Central memory CD8-positive, alpha-beta T cell (primary cell): ENCODE measurements at places on chromosomes 3 and 15.

DNA sequence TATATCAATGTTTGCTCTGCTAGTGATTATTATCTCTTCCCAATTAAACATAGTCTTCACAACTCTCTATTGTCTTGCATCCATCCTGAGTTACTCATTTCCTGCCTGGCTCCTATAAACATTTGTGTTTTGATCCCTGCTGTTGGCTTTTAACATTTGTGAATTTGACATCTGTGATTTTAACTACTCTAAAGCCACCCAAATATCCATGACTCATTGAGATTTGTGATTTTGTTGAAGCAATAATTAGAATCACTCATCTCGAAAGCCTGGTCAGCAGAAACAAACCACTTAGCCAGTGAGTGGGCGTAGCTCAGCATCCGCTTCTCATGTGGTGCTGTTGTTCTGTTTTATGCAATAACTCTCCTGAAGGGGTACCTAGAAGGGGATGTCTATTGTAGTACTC is 174.3 kb upstream of the ZBTB20 start:
- no peaks in the 10 kb centered on the region for H3K4me1 ChIP-seq
- H3K36me3 ChIP-seq: no peaks in the 10 kb centered on the region
- H3K27ac ChIP-seq: no peak overlapping the region
- no peaks in the 10 kb centered on the region for H3K27me3 ChIP-seq
- no peak overlapping the region for H3K4me3 ChIP-seq

DNA sequence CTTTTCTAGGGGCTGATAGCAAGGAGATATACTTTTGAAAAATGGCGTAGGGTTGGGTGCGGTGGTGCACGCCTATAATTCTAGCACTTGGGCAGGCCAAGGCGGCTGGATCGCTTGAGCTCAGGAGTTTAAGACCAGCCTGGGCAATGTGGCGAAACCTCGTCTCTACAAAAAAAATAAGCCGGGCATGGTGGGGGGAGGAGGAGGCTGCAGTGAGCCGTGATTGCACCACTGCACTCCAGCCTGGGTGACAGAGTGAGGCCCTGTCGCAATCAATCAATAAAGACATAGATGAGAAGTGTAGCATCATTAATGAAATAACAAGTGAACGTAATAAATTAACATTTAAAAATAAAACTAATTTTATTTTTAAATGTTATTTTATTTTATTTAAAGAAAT is 134.6 kb downstream of the SLCO3A1 start:
- no peaks in the 10 kb centered on the region for H3K27me3 ChIP-seq
- H3K4me3 ChIP-seq: no peak overlapping the region
- no peak overlapping the region for H3K27ac ChIP-seq

DNA sequence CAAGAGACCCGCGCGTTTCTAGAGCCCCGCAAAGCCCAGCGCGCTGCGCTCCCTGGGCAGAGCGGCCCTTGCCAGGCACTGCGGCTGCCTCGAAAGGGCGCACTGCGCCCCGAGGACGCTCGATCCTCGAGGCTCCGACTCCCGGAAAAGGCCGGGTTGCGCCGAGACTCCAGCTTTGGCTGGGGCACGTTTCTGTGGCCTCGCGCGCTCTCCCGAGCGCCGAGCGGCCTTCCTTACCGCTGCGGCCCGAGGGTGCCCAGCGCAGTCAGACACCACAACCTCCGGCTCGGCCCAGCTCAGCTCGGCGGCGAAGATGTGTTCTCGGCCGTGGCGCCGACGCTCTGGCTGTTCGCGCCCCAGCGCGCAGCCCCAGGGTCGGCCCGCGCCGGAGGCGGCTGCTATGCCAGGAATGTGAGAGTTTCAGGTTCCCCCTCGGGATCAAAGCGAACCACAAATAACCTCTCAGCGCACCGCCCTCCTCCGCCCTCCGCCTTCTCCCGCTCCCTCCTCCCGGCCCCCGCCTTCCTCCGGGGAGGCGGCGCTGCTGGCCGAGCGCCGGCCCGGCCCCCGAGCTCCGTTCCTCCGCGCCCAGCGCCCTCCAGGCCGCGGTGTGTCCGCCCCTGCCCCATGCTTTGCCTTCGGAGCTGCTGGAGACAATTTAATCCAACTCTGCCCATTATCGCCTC is at the start of gene AMOTL2:
Gene AMOTL2, minus strand, starts transcription at position 343 of the 686 bp plus-strand sequence. CDS start 3,014 bp downstream, outside the sequence.
- peak within 1 kb of the TSS; percentile 71 for H3K4me3 ChIP-seq
- no peak for DNase-seq
- H3K36me3 ChIP-seq: no peaks in the 10 kb centered on the region
- peaks cover 15% of the 10 kb centered on the region for H3K4me1 ChIP-seq
- H3K27me3 ChIP-seq: peaks cover 61% of the 10 kb centered on the region
- no peak within 1 kb of the TSS for H3K27ac ChIP-seq

GRCh38 chr15:33701304-33701696 is 267.0 kb upstream of the CHRM5 start:
- no peak overlapping the region for H3K4me3 ChIP-seq
- no peaks in the 10 kb centered on the region for H3K4me1 ChIP-seq

DNA sequence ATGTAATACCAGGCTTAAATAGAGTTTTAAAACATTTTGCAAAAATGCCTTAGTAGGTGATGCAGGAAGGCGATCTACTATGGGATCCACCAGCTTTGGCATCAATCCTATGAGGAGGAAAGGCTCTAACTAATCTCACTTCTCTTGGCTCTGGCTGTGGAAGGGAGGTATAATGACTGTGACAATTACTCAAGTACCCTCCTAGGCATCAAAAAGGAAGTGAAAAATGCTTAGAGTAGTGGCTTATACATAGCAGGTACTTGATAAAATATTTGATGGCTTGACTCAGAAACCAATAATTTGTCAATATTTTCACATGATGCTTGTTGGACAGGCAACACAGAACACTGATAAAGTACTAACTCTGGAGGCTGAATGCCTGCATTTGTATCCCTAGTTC is 34.1 kb upstream of the SERPINI2 start:
- H3K36me3 ChIP-seq: peaks cover 2% of the 10 kb centered on the region
- no peaks in the 10 kb centered on the region for H3K27me3 ChIP-seq
- no peaks in the 10 kb centered on the region for H3K4me1 ChIP-seq
- no peak overlapping the region for H3K4me3 ChIP-seq
- no peak overlapping the region for H3K27ac ChIP-seq

GRCh38 chr3:95097493-95097892 is 1034.6 kb downstream of the NSUN3 start:
- H3K27me3 ChIP-seq: no peaks in the 10 kb centered on the region
- no peaks in the 10 kb centered on the region for H3K36me3 ChIP-seq
- no peak overlapping the region for H3K4me3 ChIP-seq
- DNase-seq: no peak

DNA sequence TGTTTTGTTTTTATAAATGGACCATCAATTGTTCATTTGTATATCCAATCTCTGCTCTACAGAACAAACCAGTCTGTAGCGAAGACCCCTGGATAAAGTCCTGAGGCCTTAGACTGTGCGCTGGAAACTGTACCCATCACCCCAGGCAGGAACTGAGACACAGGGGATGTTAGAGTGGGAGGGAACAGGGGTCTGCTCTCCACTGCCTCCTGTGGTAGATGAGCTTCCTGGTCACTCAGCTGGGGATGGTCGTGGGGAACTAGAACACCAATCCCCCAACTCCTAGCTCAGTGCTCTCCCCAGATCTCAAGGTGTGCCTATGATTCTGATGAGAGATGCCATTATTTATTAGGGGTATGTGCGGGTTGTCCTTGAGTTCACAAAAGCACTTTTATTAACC is 340.2 kb upstream of the IGF1R start:
- no peaks in the 10 kb centered on the region for H3K4me1 ChIP-seq
- no peaks in the 10 kb centered on the region for H3K27me3 ChIP-seq
- H3K36me3 ChIP-seq: no peaks in the 10 kb centered on the region
- no peak overlapping the region for H3K27ac ChIP-seq

GRCh38 chr15:80643431-80643951 is 51.6 kb upstream of the ABHD17C start:
- no peaks in the 10 kb centered on the region for H3K27me3 ChIP-seq
- H3K4me1 ChIP-seq: no peaks in the 10 kb centered on the region
- H3K4me3 ChIP-seq: no peak overlapping the region
- DNase-seq: no peak

DNA sequence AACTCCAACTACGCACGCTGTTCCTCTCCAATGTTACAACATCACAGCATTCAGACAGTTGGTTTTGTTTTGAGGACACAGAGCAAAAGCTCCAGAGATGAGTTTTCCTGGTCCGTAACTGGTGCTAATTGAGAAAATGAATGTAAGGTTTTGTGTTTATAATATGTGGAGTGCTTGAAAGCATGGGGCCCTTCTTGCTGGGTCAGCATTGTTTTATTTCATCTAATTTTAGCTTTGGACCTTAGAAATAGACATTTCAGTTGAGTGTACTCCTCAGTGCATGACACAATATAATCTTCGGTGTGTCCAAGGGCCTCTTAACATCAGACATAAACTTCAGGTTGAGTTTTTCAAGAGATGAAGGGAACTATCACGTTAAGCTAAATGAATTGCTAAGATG is 37.1 kb downstream of the ANAPC13 start:
- no peak for DNase-seq
- H3K27ac ChIP-seq: no peak overlapping the region
- H3K27me3 ChIP-seq: peaks cover 47% of the 10 kb centered on the region
- H3K36me3 ChIP-seq: peaks cover 1% of the 10 kb centered on the region
- H3K4me1 ChIP-seq: no peaks in the 10 kb centered on the region
- no peak overlapping the region for H3K4me3 ChIP-seq

DNA sequence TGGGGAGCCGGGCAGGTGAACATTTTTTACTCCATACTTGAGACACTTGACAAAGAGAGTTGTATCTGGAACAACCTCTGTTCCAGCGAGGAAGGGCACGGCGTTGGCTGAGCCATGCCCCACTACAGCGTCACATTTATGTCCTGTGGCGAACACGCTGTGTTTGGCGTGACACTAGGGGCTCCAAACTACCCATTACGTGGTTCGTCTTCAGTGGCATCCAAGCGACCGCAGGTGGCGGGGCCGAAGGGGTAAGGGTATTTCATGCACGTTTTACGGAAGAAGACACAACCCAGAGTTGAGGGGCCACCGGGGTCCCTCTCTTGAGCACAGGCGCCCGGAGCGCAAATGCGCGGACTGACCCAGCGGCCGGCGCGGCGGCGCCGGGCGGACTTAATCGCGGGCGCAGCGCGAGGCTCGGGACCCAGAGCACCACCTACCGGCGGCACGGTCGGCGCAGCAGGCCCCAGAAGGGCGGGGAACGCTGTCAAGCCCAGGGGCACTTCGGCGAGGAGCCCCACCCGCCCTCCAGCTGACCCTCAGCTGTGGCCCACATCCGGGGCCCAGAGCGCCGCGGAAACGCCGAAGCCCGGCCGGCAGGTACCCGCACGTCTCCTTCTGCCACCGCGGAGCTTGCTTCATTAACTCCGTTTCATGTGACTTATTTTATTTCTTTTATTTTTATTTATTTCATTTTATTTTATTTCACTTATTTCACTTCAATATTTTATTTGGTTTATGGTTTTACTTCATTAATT is 36.4 kb upstream of the TRIM71 start:
- H3K4me3 ChIP-seq: peak overlapping the region; percentile 86
- no peak overlapping the region for H3K27ac ChIP-seq
- peaks cover 5% of the 10 kb centered on the region for H3K4me1 ChIP-seq
- peak; percentile 21 for DNase-seq

- no peak overlapping the region for H3K4me3 ChIP-seq
- H3K27me3 ChIP-seq: no peaks in the 10 kb centered on the region
Measured at GRCh38 chr3:25593001-25593400, 71.7 kb downstream of the TOP2B start.

- no peak for DNase-seq
- H3K4me1 ChIP-seq: no peaks in the 10 kb centered on the region
- H3K27ac ChIP-seq: no peak overlapping the region
- no peaks in the 10 kb centered on the region for H3K27me3 ChIP-seq
Measured at GRCh38 chr3:27326629-27327545, 42.3 kb downstream of the NEK10 start.
